ENCODE measurements at places on chromosomes 16 and 17.
A peak's percentile ranks its signal among the peaks of the same experiment; 100 is the strongest.

DNA sequence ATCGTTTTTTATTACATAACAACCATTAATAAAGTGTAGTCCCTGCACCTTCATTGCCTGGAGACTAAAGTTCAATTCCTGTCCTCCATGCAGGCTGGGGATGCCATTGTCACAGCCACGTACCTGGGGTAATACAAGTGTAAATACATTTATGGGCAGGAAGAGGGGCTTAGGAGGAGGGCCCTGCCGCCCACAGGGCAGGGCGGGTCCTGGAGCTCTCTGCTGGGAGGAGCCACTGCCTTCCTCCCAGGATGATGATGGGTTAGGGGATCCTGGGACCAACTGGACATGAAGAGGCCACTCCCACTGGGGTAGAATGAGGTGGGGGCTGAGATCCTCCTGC lies 44.1 kb upstream of the SLC38A10 start:
- no peak for DNase-seq

- no peak for DNase-seq
Observed at GRCh38 chr17:46800573-46800972, 17.9 kb downstream of the WNT3 start.

GRCh38 chr16:24499193-24499814 lies 40.1 kb upstream of the RBBP6 start:
- DNase-seq: peak; percentile 27

DNA sequence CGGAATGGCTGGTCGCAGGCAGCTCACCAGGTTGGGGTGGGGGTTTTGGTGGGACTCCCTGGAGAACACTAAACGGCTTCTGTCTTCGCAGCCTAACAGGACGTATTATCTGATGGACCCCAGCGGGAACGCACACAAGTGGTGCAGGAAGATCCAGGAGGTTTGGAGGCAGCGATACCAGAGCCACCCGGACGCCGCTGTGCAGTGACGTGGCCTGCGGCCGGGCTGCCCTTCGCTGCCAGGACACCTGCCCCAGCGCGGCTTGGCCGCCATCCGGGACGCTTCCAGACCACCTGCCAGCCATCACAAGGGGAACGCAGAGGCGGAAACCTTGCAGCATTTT lies 59.7 kb downstream of the PDPK1 start:
- DNase-seq: no peak

DNA sequence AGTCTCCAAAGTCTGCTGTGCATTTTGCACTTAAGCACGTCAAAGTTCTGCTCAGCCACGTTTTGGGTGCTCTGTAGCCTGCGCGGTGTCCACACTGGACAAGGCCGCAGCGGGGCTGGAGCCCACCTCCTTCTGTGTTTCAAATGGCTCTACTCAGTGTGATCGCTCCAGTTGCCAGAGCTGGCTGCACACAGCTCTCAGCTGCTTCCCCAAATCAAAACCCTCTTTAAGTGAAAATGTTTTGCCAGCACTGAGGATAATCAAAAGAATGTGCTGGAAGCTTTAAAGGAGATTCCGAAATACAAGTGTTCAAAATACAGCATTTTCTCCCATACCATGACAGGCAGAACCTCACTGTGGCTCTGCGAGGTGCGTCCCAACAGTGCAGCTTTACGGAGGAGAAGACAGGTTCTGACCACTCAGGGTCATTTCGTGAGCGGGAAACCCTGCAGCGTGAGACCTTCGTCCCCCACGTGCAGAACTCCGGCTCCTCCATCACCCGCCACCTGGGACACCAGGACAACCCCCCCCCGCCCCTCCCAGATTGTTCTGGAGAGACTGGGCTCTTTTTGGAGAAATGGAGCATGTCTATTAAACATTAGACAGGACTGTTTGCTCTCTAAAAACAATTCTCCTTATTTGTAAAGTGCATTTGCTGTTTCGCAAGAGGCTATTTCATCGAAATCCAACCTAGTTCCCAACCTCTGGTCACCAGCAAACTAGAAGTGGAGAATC lies 16.6 kb downstream of the TBC1D16 start:
- DNase-seq: no peak

DNA sequence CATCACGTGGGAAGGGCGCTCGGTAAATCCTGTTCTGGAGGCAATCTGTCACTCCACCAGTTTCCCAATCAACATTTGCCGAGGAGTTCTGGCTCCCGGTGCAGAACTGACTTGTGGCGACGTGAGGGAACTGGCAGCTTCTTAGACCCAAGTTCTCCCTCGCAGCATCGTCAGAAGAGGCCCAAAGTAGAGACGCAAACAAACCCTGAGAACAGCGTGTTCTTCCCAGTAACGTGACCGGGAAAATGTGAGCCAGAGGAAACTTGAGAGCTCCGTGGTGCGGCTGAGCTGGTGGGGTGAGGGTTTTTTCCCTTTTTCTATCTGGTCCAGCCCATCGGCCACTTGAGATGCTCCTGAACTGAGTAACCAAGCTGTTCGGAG lies 158.9 kb upstream of the CACNG5 start:
- DNase-seq: peak; percentile 36
